ENCODE measurements at places on chromosomes 1 and 21.

GRCh38 chr1:31772669-31773248 lies 8.6 kb upstream of the ADGRB2 start:
- DNase-seq = no peak

DNA sequence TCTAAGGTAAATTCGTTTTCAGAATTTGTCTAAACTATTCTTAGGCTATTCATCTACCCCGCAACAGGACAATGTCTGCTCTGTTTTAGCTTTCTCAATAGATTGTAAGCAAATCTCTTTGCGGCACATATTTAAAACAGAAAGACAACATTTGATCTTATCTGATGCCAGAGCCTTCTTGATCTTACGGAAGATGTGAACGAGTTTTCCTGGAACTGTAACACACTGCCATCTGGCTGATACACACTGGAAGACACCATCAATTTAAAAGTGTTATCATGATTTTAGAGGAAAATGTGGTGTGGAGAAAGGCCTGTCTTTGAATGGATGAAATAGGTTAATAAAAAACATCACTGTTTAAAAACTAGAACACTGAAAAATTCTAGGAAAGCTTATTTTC lies 36.1 kb downstream of the COA6 start:
- DNase-seq = no peak

DNA sequence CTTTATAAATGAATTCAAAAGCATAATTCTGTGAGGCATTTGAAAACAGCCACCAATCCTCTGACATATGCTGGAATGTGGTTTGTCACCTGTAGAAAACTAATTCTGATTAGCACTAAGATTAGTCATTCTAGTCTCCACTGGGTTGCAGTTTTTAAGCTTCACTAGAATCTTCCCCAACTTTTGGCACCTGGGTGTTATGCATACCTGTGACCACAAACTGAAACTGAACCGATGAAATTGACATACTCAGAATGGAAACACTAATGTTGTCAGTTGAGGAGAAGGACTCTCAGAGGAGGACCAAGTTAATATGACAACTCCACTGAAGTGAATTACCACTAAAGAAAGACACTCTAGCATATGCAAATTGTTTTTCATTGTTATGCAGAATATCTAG lies 285.8 kb upstream of the NEGR1 start:
- no peak for DNase-seq

DNA sequence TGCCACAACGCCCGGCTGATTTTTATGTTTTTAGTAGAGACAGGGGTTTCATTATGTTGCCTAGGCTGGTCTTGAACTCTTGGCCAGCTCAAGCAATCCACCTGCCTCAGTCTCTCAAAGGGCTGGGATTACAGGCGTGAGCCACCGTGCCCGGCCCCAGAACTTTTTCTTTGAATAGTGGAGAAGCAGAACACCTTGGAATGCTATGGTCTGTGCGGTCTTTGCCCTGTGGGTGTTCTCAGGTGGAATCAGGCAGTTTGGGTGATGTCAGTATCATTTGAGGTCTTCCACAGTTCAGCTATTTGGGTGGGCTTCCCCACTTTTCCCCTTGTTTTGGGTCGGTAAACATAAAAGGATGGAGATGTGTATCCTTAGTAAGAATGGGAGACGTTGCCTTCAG lies 17.6 kb downstream of the CAMTA1 start:
- no peak for DNase-seq

DNA sequence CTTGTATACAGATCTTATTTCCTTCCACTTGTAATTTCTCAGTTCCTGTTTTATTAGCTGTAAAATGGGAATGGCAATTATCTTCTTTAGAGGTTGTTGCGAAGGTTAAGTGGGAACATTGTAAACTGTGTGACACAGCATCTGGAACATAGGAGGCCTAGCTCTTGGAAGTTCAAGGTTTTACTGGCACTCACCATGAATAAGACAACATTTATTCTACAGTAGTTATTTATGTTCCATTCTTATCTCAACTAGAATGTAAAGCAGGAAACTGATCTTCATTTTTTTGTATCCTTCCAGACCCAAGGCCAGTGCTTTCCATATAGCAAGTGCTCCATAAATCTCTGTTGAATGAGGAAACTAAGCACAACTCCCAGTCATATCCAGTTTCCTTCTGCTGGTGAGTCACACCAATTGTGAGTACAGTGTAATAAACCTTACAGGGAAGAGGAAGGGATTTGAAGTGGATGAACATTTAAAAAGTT lies 1.4 kb downstream of the BCL10 start:
- no peak for DNase-seq

DNA sequence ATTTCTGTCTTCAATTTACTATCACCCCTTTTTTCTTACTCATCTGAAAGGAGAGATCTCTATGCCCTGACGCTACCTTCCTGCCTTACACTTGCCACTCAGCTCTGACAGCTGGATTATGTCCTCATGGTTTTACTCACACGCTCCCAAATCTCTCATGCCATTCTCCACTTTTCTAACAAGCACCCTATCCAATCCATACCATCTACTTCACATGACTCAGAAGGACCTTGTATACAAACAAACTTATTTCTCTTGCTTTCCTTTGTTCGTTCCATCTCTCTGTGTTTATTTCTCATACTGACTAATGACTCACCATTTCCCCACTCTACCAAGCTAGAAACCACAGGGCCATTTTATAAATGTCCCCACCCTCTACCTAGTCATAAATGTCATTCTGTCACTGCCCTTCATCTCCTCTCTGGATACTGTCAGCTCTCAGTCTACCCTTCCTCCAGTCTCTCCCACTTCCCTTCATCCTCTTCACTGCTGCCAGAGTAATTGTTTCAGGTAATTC lies 87.3 kb downstream of the USP24 start:
- no peak for DNase-seq

Data from stimulated activated CD4-positive, alpha-beta T cell treated with anti-CD3 and anti-CD28 coated beads, Interleukin-12 subunit alpha, Interleukin-12 subunit beta, amount 100 ng/mL, for 24 hours (primary cell).